ENCODE measurements at places on chromosomes 2 and 18. TPM values are rescaled to one million over a fixed set of nuclear protein-coding genes. Genes with fewer than 3 reads are reported as not detected.

The RGPD3 gene
- total RNA-seq = 0.08 TPM

The AQP4 gene
- 18.9 TPM for total RNA-seq

The CPLX4 gene
- total RNA-seq = not detected

The METTL8 gene
- 9.5 TPM for total RNA-seq

GRCh38 chr2:113918229-113918628, 28.3 kb downstream of the ACTR3 start:
- no peak for DNase-seq

- no peak for DNase-seq
Measured at GRCh38 chr2:42907835-42908234, 115.5 kb upstream of the HAAO start.

The GREB1L gene
- total RNA-seq = 8.0 TPM

DNA sequence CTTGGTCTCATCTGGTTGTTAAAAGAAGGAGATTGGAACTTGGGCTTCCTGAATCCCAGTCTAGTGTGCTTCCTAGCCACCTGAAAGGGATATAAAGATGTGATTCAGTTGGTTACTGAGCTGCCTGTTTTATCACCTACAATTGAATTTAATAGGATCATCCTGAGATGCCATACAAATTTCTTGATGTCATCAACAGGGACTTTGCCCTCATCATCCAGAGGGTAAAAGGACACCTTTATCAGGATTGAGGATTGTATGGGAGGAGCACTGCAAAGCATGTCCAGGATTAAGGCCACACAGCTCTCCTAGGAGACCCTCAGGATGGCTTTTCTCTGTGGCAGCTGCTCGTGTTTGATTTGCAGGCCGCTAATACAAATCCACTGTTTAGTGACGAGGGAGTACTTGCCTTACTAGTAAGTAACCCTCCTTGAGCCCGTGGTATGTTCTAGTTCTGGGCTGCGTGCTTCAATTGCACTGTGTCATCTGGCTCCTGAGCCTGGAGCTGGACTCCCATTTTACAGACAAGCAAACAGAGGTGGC, 28.6 kb downstream of the SH3RF3 start:
- no peak for DNase-seq

The TYW5 gene
- total RNA-seq = 2.7 TPM

GRCh38 chr2:47422560-47422959, 19.6 kb downstream of the MSH2 start:
- no peak for DNase-seq

The GPR35 gene
- total RNA-seq = 2.0 TPM

- no peak for DNase-seq
Measured at GRCh38 chr2:86584151-86584913, 21.1 kb upstream of the CHMP3 start.

DNA sequence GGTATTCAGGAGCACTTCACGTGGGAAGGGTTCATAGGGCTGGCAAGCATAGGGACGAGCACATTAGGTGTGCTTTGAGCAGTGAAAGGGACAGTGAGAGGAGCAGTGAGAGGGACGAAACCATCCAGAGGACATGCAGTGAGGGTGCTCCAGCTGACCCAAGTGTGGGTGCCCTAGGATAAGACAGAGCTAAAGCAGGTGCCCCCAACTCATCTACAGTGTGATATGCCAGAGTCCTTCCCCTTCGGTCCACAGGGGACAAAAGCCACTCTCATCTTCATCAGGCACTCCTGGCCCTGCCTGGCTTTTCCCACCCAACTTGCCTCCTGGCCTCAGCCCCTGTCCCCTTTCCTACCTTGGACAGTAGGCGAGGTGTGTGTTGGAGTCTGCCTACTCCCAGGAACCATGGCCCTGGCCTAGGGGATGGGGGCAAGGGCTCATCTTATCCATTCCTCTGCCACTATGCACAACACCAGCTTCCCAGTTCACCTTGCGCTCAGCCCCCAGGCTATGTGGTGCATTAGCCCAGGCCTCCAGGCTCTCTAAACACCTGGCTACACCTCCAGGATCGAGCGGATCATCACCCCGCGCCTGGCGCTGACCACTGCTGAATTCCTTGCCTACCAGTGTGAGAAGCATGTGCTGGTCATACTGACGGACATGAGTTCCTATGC, 16.1 kb upstream of the ANKRD53 start:
- DNase-seq = no peak

The FAP gene
- total RNA-seq = 0.62 TPM

Data from Right ventricle myocardium superior (tissue), 1 donor.